ENCODE measurements at places on chromosomes 2 and 18. TPM values are rescaled to one million over a fixed set of nuclear protein-coding genes. Genes with fewer than 3 reads are reported as not detected.

The IL36A gene
- not detected for total RNA-seq

The ERFE gene
- total RNA-seq, result 3.3 TPM

The GALNT14 gene
- total RNA-seq, result not detected

The ABHD1 gene
- not detected for total RNA-seq

The DIPK1C gene
- total RNA-seq, result not detected

The ST8SIA3 gene
- total RNA-seq, result not detected

DNA sequence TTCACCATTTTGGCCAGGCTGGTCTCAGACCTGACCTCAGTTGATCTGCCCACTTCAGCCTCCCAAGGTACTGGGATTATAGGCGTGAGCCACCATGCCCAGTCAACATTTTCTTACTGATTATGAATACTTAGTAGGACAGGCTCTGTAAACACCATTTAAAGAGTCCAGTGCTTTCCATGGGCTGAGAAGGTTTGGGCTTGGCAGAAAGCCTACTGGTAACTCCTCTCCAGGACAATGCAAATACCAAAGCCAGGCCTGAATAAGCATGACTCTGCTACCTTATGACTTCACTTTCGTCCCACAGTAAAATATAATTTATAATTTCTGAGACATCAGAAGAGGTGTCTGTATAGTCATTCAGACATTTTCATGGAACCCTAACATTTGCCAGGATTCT, 60.2 kb upstream of the FAM117B start:
- no peak for DNase-seq

- no peak for DNase-seq
Observed at GRCh38 chr2:238418196-238418998, 8.3 kb upstream of the ASB1 start.

- no peak for DNase-seq
Observed at GRCh38 chr18:24868311-24868710, 407.9 kb downstream of the HRH4 start.

DNA sequence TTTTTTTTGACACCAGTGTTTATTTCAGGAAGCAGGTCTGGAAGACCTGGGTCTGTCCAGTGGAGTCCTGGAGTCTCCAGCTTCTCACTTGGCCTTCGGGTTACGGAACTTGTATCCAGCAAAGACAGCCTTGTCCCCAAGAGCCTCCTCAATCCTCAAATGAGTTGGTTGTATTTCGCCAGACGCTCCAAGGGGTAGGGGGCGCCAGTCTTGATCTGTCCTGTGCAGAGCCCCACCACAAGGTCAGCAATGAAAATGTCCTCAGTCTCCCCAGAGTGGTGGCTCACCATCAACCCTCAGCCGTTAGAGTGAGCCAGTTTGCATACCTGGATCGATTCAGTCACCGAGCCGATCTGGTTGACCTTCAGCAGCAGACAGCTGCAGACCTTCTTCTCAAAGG, 21.9 kb downstream of the ASXL2 start:
- no peak for DNase-seq

GRCh38 chr2:46548103-46548486, 68.7 kb downstream of the TMEM247 start:
- no peak for DNase-seq
